ENCODE measurements at places on chromosomes 3 and 15. TPM values are rescaled to one million over a fixed set of nuclear protein-coding genes. Genes with fewer than 3 reads are reported as not detected.

Gene ACTC1
- 1.2 TPM for total RNA-seq

Gene COL7A1
- 0.94 TPM for total RNA-seq

Gene DYNLT2B
- total RNA-seq = 14.8 TPM

DNA sequence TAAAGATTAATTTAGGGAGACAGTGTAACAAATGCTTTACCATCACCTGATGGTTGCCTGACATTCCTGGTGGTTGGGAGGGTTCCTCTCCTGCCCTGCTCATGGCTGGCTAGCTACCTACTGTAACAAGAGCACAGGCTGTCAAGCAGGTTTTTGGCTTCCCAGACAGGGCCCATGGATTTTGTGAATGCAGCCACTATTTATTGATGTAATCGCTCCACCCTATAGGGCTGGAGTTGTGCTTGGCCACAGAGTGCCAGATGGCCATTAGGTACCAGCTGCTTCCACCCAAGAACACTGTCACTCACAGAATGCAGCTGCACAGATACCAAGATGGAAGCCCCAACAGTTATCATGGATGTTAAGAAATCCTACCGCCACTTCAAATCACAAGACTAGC, 31.0 kb upstream of the KLHL25 start:
- DNase-seq = no peak
- H3K27ac ChIP-seq = no peak overlapping the region
- no peak overlapping the region for H3K4me3 ChIP-seq
- no peaks in the 10 kb centered on the region for H3K27me3 ChIP-seq
- no peaks in the 10 kb centered on the region for H3K36me3 ChIP-seq

- H3K4me1 ChIP-seq = no peaks in the 10 kb centered on the region
- DNase-seq = no peak
- H3K36me3 ChIP-seq = no peaks in the 10 kb centered on the region
- no peak overlapping the region for H3K27ac ChIP-seq
- no peaks in the 10 kb centered on the region for H3K27me3 ChIP-seq
Observed at GRCh38 chr3:20646425-20646824, 460.4 kb upstream of the SGO1 start.

GRCh38 chr3:119497820-119498185, 544 bp upstream of the TIMMDC1 start:
- no peaks in the 10 kb centered on the region for H3K27me3 ChIP-seq
- peaks cover 21% of the 10 kb centered on the region for H3K4me1 ChIP-seq
- peak overlapping the region; percentile 45 for H3K4me3 ChIP-seq
- H3K27ac ChIP-seq = peak overlapping the region; percentile 93
- no peaks in the 10 kb centered on the region for H3K36me3 ChIP-seq

DNA sequence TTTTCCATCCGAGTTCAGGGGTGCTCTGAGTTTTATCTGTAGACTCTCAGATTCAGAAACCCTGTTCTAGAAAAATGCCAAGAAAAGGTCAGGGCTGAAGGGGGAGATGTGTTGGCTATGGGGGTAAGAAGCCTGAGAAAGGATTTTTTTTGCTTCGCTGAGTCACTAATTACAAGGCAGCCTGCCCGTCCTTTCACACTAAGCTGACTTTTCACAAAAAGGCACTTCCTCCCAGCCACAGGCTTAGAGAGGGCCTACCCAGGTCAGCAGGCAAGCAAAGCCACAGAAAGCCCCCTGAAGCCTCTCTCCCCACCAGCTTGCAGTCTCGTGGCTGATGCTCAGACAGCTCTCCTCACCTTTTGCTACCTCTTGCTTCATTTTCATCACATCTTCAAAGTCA, 192.6 kb upstream of the PRICKLE2 start:
- no peak overlapping the region for H3K27ac ChIP-seq
- no peaks in the 10 kb centered on the region for H3K36me3 ChIP-seq
- no peaks in the 10 kb centered on the region for H3K27me3 ChIP-seq
- no peak overlapping the region for H3K4me3 ChIP-seq
- no peaks in the 10 kb centered on the region for H3K4me1 ChIP-seq

DNA sequence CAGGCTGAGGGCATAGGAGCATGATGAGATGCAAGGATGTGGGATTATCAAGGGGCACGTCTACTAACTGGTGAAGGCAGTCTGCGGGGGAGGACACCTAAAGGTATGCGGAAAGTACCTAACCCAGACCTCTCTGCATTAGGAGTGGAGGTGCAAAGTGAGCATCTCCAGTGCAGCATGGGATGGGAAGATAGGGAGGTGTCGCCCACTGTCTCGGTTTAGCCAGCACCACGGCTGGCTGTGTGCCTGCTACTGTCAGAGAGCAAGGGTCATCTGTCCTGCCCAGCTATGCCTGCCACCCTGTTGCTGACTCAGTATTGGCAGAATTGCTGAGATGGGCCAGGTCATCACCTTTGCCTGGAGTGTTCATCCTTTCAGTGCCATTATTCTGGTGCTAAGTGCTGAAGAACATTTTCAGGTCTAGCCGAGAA, 40.1 kb downstream of the OXNAD1 start:
- H3K4me1 ChIP-seq = peaks cover 35% of the 10 kb centered on the region
- no peak for DNase-seq
- H3K36me3 ChIP-seq = no peaks in the 10 kb centered on the region
- no peak overlapping the region for H3K4me3 ChIP-seq
- H3K27me3 ChIP-seq = no peaks in the 10 kb centered on the region
- H3K27ac ChIP-seq = no peak overlapping the region

GRCh38 chr15:61651267-61651666, 409.0 kb downstream of the VPS13C start:
- H3K27me3 ChIP-seq = no peaks in the 10 kb centered on the region
- no peak for DNase-seq
- no peaks in the 10 kb centered on the region for H3K36me3 ChIP-seq
- no peak overlapping the region for H3K4me3 ChIP-seq
- peaks cover 33% of the 10 kb centered on the region for H3K4me1 ChIP-seq

DNA sequence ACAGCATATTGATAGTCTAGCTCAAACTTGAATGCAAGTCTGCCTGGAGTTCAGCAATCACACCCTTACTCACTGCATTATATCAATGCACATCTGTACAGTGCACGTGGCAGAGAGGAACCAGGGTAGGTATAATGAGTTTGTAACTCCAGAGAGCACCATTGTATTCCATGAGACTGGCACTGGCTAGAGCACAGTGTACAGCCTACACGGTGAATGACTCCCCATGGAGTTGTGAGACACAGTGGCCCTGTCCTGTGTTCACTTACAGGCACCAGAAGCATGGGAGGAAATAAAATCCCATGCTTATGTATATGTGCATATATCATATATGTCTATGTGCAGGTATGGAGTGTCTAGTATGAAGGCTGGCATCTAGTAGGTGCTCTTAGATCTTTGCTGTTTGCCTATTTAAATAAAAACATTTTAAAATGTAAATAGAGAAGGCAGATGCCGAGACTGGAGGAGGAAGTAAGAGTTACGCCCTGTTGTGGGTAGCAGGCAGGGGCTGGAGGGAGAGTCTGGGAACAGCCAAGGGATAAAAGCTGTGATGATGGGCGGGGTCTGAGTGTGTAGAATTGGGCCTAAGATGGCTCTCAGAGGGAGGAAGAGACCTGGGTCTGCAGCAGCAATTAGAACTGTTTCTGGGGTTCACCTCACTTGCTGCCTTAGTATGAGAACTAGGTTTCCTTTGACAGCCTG, 360.7 kb upstream of the ICE2 start:
- no peaks in the 10 kb centered on the region for H3K4me1 ChIP-seq
- DNase-seq = no peak
- H3K4me3 ChIP-seq = no peak overlapping the region
- no peak overlapping the region for H3K27ac ChIP-seq
- no peaks in the 10 kb centered on the region for H3K27me3 ChIP-seq
